ENCODE measurements at places on chromosomes 13 and 19. TPM values are rescaled to one million over a fixed set of nuclear protein-coding genes. Genes with fewer than 3 reads are reported as not detected.

GRCh38 chr19:50272263-50272897, 56.8 kb downstream of the KCNC3 start:
- DNase-seq: no peak

- no peak for DNase-seq
Observed at GRCh38 chr13:99056381-99057014, 78.6 kb upstream of the DOCK9 start.

SMIM44 gene
- not detected for total RNA-seq

DNAAF3 gene
- total RNA-seq: 1.3 TPM

DNA sequence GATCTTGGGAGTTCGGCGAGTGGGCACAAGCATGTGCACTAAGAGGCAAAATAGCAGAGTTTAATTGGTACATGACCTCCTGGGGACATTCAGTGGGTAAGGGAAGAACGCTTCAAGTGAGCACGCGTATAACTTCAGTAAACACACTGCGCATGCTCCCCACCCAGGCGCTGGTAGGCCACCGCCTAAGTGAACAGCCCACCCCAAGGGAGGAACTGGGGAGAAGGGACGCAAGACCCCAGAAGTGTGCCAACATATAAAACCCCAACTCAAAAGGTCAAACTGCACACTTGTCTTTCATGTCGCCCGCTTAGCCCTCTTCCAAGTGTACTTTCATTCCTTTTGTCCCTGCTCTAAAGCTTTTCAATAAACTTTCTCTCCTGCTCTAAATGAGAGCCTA, 10.5 kb upstream of the NTN5 start:
- peak; percentile 53 for DNase-seq

IGSF23 gene
- not detected for total RNA-seq

DNA sequence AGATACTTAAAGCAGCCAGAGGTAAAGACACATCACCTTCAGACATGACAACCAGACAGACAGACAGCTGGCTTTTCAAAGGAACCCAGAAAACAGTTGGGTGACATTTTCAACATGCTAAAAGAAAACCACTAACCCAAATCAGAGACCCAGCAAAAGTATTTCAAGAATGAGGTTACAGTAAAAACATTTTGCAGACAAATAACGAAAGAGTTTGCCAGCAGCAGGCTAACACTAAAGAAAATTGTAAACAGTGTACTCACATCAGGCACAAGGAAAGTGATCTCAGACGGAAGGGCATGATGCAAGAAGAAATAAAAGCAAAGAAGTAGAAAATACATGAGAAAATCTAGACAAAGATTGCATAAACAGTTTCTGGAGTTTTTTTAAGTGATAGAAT, 46.4 kb downstream of the AP1M1 start:
- no peak for DNase-seq
